ENCODE measurements at places on chromosomes 1 and 21.

DNA sequence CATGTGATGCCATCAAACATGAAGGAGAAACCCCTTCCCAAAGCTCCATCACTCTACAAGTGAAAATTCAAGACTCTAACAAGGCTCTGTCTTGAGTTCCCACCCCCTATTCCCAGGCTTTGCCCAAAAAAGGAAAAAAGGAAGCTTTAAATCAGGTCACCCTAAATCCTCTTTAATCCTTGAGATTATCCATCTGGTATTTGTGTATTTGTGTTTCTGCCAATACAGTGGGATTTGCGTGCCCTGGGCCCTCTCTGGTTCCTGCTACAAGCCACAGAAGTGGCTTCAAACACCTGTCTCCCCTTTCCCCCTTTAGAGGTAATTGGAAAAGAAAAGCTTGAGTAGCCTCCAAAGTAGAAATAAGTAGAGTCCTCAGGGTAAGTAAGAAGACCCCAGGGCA lies 120.4 kb downstream of the EDEM3 start:
- DNase-seq, result no peak

GRCh38 chr1:77636864-77637263 lies 45.6 kb downstream of the ZZZ3 start:
- no peak for DNase-seq

DNA sequence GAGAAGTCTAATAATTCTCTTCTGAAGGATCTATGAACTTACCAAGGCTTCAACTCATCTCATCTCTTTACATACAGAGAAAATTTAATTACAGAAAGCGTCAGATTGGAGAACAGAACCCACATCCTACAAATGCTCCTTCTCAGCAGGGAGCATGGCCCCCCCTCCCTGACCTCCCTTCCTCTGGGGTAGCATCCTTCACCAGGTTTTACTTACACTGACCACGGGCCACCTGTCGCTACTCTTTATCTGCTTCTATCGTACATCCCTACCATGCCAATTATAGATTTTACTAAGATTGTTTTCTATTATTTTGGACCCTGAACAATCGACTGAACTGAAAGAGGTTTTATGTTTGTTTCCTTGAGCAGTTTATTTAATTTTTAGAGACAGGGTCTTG lies 25.8 kb downstream of the RIPPLY3 start:
- no peak for DNase-seq

- no peak for DNase-seq
These were observed 14.8 kb upstream of the GPR88 start for GRCh38 chr1:100523038-100523652.

- DNase-seq, result peak; percentile 41
These were observed 296 bp upstream of the RNPEP start for GRCh38 chr1:201982082-201982622.

GRCh38 chr1:41160498-41161110 lies 81.5 kb downstream of the SCMH1 start:
- no peak for DNase-seq

GRCh38 chr21:33924766-33925100 lies 9.1 kb upstream of the ATP5PO start:
- no peak for DNase-seq

- no peak for DNase-seq
These were observed 31.8 kb upstream of the PLD5 start for GRCh38 chr1:242556276-242556675.

GRCh38 chr1:216665406-216665805 lies 57.8 kb downstream of the ESRRG start:
- DNase-seq, result no peak

DNA sequence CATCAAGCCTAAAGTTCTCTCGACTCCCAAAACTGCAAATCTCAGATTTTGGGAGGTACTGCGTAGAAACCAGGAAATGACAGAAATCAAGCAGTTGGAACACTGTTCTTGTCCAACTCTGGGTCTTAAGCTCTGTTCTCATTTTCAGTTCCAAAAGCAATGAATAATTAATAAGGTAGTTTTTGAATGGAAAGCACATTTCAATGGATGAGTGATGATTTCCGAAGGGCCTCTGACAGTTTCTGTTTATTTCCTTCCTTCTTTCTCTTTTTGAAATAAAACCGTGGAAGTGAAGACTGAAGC lies 20.9 kb upstream of the TARBP1 start:
- DNase-seq, result no peak

GRCh38 chr1:43509740-43510375 lies 20.8 kb upstream of the PTPRF start:
- no peak for DNase-seq

DNA sequence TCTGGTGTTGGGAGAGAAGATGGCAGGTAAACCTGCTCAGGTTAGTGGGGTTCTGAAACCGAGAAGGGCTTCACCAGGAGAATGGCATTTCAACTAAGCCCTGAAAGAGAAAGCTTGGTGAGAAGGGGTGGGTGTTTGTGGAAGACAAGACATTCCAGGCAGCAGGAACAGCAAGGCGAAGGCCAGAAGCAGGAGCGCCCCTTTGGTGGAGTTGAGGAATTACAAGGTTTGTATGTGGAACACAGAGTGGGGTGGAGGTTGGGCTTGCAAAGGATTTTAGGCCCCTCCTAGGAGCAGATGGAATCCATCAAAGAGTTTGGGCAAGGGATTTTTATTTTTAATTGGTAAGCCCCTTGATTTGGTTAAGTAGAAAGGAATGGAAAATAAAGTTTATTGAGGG lies 24.8 kb upstream of the ELOA start:
- no peak for DNase-seq

- DNase-seq, result no peak
These were observed 131.4 kb upstream of the CHRM3 start for GRCh38 chr1:239254999-239255398.

DNA sequence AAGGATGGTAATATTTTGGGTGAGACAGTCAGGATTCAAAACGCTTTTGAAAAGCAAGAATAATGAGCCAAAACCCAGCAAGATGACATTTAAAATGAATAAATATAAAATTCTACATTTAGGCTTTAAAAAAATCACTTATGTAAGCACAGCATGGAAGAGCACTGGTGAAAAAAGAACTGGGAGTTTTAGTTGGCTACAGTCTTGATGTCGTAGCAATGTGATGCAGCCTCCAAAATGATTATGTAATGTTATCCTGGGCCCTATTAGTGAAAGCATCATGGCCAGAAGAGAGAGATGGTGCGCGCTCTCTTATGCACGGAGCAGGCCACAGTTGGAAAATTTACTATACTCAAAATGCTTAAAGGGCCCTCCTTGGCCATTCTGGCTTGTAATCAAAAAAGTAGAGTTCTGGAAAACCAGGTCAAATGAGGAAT lies 5.1 kb downstream of the KCNJ9 start:
- DNase-seq, result no peak

GRCh38 chr1:112956544-112957132 lies 642 bp upstream of the SLC16A1 start:
- DNase-seq, result peak; percentile 27

DNA sequence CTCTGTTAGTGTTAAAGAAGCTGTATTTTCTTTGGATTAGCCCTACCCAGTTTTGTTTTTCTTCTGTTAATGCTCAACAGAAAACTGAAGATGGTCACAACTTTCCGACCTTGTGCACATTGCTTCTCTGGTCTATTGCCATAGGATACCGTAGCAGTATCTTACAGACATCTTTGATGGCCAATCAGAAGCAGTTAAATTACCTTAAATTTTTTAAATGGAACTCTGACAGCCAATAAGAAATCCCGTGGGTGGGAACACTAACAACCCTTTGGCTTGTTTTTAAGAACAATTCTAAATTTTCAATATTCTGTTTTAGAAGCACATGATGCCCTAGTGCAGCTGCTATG lies 17.2 kb downstream of the NFYC start:
- no peak for DNase-seq

GRCh38 chr1:203069030-203069747 lies 16.6 kb downstream of the MYOG start:
- DNase-seq, result no peak

DNA sequence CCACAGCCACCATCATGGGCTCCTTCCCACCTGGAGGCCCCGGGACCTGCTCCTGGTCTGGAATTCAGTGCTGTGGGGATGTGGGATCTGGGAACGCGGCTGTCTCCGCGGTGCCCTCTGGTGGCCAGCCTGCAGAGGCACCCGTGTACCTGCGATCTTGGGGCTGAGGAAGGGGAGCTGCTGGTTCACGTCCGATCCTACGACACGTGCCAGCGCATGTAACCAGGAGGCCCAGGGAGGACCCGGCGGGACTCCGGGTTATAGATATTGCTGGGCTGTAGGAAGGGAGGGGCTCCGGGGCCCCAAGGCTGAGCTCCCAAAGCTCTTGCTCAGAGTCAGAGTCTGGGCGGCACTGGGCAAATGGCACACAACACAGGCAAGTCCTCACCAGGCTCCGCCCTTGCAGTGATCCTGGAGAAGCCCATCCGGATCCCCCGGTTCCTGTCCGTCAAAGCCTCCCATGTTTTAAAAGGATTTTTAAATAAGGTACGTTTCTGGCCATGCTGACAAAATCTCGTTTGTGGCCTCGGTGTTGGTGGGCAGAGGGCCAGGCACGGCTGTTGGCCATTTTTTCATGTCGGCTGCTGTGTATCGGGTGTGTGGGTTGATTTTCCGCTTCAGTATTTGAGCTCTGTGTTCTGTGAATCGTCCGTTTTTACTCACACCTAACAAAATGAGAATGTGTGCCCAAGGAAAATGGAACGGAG lies 20.1 kb downstream of the FAAP20 start:
- no peak for DNase-seq

DNA sequence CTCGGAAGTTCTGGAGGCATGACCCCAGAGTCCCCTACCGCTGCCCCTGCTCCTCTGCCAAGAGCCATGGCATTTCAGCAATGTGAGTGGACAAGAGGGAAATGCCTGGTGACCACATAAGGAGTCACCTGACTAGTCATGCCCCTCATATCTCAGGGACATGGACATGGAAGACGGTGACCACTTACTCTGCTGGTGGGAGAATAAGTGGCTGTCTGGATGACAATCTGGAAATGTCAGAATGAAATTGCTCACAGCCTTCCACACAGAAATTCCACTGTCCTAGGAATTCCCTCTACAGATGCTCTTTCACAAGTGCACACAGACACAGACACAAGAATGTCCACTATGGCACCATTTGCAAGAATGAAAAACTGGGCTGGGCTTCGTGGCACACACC lies 24.3 kb upstream of the PLEKHG5 start:
- no peak for DNase-seq

DNA sequence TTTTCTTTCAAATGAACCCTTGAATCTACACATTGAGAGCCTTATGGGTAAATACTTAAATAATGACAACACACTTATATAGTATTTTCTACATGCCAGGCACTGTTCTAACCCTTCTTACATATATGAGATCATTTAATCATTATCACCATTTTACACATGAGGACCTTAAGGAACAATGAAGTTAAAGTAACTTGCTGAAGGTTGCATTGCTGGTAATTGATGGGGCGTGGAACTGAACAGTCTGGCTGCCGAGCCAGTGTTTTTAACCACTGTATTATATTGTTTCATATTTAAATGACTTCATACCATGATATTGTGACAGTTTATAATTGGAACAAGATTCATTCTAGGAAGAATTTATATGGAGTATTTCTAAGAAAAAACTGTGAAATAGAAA lies 111.9 kb upstream of the TENT5C start:
- DNase-seq, result no peak

- no peak for DNase-seq
These were observed 139.8 kb downstream of the RYR2 start for GRCh38 chr1:237181743-237182317.

- DNase-seq, result no peak
These were observed 10.7 kb downstream of the DUSP23 start for GRCh38 chr1:159791461-159791860.

DNA sequence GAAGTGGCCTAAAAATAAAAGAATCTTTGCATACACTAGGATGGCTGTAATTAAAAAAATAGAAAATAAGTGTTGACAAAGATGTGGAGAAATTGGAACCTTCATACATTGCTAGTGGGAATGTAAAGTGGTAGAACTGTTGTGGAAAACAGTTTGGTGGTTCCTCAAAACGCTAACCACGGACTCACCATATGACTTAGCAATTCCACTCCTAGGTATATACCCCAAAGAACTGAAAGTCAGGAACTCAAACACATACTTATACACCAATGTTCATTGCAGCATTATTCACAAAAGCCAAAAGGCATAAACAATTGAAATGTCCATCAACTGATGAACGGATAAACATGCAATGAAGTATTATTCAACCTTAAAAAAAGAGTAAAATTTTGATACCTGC lies 10.8 kb upstream of the HMGCL start:
- DNase-seq, result no peak

DNA sequence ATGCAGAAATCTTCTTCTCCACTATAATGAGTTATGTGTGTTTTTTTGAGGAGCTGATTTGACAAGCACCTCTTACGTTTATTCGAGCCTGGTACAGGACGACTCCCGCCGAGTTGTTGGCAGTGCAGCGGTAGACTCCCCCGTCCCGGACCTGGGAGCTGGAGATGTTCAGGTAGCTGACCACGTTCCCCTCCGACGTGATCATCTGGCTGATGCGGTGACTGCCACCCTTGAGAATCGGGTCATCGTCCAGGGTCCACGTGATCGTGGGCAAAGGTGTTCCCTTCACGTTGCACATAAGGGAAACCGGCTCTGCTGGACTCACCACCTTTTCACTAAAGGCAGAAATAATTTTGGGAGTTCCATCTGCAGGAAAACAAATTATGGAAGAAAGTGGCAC lies 471.8 kb downstream of the PCP4 start:
- no peak for DNase-seq

- DNase-seq, result no peak
These were observed 19.5 kb downstream of the ZNF695 start for GRCh38 chr1:246988316-246988715.

DNA sequence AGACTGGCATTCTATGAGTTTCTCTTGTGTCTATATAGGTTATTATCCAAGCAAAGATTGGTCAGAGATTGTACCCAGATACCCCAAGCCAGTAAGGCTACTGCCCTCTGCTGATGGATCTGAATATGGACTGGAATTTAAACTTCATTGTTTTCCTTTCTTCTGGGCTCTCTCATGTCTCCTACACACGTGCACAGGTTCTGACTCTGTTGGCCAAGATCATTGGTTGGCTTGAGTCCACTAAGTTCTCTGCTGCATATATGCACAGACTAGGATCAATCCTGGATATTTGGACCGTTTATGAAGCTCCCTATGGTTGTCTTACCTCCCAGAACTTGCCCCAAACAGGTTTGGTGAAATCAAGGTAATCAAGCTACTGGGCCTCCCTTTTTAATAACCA lies 69.7 kb downstream of the CC2D1B start:
- DNase-seq, result no peak
